ENCODE measurements at places on chromosomes 11 and 22.

DNA sequence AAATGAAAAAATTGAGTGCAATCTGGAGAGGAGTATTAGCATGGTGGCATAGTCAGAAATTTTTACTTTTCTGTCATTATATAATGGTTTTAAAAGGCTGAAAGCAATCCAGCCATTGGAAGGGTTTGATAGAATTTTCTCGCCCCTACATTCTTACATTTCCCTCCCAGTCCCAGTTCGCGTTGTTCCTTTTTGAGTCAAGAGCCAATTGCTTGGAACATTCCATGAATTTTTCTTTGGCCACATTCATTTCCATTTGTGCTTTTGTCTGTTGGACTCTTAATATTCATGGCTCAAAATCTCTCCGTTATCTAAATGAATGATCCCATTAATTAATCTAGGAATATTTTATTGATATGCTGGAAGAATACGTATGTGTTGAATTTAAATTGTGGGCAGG is 66.0 kb downstream of the GRK3 start:
- peak; percentile 19 for DNase-seq

GRCh38 chr11:21316591-21316990 is 647.2 kb downstream of the NELL1 start:
- no peak for DNase-seq

GRCh38 chr22:46560696-46561295 is 23.4 kb upstream of the CELSR1 start:
- no peak for DNase-seq

- peak; percentile 99 for DNase-seq
Observed at GRCh38 chr11:58578136-58578634, 678 bp upstream of the ZFP91 start.

DNA sequence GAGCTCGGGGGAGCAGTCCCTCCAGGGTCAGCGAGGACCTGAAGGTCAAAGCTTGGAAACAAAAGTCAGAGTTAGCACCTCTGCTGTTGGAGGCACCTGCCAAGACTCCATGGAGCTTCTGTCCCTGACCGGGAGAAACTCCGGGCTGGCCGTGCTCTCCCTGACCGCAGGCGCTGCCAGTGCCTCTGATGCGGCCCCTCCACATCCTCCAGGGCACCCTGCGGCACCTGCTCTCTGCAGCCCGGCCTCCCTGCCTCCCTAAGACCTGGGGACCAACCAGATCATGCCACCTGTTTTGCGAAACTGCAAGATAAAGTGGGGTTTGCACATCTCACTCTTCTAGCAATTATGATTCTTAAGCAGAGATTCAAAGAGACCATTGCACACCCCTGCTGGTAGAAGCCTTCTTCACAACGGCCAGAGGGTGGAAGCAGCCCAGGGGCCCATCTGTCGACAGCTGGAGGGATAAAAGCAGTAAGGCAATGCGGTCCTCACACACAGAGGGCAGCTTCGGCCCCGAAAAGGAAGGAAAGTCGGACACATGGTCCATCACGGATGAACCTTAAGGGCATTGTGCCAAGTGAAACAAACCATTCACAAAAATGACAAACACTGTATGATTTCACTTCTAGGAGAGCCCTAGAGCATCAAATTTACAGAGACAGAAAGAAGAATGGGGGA is 477.1 kb downstream of the BRD1 start:
- no peak for DNase-seq

GRCh38 chr22:31020334-31020733 is 51.3 kb downstream of the TUG1 start:
- DNase-seq: no peak

DNA sequence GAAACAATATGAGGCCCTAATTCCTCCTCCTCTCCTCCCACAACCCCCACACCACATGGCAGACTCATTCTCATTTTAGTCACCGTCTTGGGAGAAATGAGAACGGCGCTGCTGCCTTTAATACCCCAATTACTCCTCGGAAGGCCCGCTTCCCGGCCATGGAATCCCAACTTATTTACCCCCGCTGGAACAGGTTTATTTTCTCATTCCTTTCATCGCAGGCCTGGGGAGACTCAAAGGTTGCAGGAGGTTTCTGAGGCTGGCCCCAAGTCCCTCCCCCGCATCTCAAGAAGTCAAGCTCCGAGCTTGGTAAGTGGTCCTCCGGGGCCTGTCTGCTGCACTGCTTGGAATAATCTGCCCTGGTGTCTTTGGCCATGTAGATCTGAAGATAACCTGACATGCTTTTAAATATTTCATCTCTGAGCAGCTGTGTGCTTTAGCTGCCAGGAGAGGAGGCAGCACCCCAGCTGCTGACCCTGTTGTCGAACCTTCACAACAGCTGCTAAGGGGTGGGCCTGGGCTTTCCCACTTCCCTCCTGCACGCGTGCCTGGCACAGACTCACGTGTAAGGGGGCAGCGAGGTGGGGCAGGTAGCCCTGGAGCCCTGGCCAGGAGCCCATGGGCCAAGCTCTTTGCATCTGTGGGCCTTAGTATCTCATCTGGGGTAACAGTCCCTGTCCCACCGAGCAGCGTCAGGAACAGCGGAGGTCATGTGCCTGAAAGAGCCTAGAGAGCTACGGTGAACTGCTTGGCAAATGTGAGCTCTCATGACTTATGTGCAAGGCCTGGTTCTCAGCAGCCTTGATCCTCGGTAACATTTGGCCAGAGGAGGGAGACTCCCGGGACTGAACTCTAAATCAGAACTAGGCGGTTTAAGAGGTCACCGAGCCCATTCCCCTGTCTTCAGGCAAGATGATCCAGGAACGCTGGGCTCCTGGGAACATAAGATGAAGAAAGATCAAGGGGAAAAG is 164.6 kb downstream of the ST3GAL4 start:
- no peak for DNase-seq

DNA sequence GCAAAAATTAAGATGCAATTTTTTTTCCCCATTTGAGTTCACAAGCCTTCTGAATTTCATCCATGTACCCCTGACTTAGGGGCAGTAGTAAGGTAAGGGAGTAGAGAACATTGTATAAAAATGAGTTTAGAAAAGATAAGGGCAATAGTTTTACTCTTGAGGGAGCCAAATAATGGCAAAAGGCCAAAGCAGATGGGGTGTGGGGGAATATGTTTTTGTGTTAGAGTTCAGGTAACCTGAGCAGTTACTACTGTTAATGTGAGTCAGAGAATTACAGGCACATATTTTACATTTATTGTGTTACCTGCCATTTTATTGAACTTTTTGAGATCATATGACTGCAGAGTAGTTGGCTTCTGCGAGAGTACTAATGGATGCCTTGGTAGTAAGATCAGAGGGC is 3.1 kb downstream of the EED start:
- DNase-seq: no peak

GRCh38 chr11:15667127-15667725 is 552.5 kb downstream of the INSC start:
- peak; percentile 67 for DNase-seq

DNA sequence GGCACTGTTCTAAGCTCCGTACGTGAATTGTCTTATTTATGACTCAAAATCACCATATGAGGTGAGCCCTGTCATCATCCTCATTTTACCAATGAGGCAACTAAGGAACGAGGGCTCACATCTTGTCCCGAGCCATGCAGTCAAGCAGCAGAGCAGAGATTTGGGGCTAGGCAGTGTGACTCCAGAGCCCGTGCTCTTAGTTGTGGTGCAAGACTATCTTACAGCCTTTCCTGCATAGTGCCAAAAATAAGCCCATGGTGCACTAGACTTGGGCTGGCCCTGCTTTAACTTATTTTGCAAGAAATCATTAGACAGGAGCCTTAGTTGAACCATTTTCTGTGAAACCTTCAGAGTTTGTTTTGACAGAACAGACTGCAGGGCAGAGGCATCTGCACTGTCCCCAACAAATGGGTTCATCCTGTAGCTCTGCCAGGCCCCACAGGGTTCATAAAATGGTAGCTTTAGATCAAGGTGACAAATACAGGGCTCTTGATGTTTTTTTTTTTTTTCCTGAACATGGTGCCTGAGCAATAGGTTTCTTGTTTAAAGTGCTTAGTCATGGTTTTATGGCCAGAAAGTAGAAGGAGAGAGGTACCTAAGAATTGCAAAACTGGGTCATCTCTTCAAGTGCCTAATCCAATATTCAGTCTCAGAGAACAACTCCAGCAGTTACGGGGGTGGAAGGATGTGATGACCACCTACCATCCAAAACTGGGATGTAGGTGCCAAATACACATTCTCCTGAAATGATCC is 56.6 kb downstream of the BMAL1 start:
- no peak for DNase-seq

- no peak for DNase-seq
Observed at GRCh38 chr22:37740455-37741311, 43.8 kb downstream of the TRIOBP start.

DNA sequence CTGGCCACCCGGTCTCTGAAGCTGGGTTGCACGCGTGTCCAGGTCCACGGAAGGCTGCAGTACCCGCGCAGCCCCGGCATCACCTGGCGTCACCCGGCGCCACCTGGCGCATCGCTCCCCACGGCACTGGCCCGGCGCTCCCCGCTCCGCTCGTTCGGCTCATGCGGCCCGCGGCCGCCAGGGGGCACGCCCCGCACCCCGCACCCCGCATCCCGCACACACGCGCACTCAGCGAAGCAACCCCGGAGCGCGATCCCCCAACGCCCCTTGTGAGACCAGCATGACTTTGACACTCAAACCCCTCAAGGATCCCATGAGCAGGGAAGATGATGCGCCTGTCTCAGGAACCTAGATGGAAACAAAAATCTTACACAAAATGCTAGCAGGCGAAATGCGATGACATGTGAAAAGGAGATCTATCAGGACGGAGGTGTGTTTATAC is 11.9 kb downstream of the B3GNT6 start:
- DNase-seq: peak; percentile 11

GRCh38 chr11:44915621-44916020 is 35.1 kb downstream of the TP53I11 start:
- DNase-seq: no peak

Data from EH (cell line).